NCI-H524 (cell line): ENCODE measurements at places on chromosomes 7 and 10.

DNA sequence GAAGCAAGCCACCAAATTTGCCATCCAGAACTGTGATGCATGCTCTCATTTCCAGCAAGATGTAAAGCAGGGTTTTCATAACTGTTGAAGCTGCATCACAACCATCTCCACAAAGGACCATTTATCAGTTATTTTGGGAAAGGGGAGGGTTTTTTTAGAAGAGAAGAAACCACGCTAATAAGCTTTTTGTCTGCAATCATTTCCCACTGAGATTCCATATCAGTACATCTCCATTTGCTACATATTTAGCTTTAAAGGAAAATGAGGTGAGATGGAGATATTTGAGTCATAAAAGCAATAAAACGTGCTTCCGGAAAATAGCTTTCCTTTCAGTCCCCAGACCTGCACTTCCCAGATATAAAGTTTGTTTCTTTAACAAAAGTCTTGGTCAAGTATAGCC is 258.2 kb downstream of the FRMD4A start:
- no peak for DNase-seq

DNA sequence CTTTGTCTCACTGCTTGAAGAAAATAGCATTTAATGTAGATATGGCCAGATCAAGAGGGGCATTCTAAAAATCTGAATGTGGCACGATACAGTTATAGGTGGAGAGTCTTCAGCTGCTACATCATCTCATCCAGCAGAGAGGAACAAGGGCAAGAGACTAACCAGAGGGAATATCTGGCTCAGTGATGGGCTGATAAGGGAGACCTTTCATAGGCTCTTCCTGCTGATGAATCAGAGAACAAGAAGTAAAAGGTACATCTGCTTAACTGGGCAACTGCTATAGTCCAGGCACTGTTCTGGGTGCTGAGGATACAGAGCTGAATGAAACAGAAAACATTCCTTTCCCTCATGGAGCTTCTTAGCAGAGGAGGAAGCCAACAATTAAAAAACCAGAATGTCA is 37.9 kb downstream of the PIP4K2A start:
- DNase-seq: no peak

DNA sequence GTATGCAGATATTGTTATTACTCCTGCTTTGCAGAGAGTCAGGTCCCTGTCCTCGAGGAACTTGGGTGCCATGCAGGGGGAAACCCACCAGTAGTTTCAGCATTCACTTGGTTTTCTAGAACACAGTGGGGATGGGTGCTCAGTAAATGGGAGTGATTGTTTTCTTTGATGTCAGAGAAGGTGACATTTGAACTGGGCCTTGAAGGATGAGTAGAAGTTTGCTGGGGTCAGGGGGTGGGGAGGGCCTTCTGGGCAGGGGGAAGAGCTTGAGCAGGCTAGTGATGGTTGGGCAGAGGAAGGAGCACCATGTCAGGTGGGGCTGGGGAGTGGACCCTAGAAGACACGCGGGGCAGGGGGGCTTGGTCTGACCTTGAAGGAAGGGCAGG is 5.9 kb downstream of the ADAMTS14 start:
- DNase-seq: no peak

DNA sequence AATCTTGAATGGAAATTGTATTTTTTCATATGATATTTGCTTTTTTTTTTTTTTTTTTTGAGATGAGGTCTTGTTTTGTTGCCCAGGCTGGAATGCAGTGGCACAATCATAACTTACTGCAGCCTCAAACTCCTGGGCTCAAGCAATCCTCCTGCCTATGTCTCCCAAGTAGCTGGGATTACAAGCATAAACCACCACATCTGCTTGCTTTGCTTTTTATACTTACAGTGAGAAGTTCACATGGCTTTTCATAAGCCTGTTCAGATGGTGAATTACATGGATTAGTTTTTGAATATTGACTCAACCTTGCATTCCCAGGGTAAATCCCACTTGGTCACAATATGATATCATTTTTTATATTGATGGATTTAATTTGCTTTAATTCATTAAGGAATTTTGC is 22.0 kb downstream of the LRRD1 start:
- peak; percentile 15 for DNase-seq

GRCh38 chr10:4343091-4343490 is 482.9 kb upstream of the AKR1E2 start:
- no peak for DNase-seq

DNA sequence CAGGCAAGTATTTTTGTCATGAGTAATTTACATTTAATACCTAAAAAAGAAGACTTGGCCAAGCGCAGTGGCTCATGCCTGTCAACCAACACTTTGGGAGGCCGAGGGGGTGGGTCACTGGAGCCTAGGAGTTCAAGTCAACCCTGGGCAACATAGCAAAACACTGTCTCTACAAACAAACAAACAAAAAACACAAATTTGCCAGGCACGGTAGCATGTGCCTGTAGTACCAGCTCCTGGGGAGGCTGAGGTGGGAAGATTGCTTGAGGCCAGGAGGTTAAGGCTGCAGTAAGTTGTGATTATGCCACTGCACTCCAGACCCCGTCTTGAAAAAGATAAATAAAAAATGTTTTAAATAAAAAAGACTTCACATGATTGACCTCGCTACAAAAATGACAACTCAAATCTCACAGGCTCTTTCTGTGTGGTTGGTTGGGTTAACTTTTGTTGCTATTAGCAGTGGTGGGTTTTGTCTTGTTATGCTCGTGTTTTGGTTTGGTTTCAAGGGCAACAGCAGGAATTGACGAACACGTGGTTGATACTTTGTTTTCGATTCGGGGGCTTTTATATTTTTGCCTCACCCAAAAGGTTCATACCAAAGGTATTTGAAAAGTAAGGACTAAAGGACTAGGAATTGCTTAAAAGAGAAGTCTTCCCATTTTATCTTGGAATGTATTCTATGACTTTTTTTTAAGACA is 227.2 kb upstream of the MKLN1 start:
- DNase-seq: no peak

DNA sequence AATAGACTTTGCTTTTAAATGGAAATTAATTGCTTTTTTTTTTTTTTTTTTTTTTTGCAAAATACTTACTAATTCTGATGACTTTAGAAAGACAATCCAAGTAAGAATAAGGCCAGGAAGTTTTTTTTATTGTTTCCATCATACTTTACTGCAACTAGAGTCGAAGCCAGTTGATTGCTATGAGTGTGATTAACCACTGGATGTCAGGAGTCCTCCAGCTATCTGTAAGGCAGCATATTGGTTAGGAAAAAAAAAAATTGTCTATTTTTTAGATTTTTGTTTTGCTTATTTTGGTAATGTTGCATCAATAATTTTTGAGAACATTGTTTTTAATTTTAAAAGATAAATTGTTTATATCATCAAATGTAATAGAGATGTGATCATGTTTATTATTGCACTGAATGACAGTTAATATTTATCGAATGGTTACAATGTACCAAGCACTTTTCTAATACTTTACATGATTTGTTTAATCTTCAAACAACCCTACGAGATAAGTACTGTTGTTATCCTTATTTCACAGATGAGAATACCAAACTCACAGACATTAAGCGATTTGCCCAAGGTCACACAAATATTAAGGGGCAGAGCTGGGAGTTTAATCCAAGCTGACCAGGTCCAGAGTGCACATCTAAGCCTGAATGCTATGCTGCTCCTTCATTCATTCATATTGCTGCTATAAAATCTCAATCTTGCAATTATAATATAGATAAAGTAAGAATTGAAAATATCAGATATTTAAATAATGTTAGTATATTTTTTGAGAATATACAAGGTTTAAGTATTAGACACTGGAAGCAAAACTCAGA is 19.9 kb upstream of the LMOD2 start:
- no peak for DNase-seq

GRCh38 chr7:55367283-55367840 is 2.2 kb downstream of the LANCL2 start:
- DNase-seq: no peak

DNA sequence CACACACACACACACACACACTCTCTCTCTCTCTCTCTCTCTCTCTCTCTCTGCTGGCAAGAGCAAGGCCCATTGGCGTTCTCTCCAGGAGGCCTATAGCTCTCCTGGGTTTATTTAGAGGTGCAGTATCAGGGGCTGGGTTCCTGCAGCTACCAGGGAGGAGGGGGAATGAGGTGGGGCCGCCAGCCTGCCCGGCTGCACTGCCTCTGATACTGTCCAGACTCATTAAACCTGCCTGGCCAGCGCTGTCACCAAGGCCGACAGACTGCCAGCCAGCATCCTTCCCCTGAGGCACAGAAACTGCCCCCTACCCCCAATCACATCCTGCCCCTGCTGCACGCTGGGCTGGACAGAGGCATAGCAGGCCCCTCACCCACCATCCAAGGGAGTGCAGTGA is 4.3 kb downstream of the PRRT4 start:
- no peak for DNase-seq

GRCh38 chr10:89147256-89147655 is 59.9 kb downstream of the CH25H start:
- no peak for DNase-seq
